ENCODE measurements at places on chromosomes 2 and 18.

- no peak for DNase-seq
Measured at GRCh38 chr2:43348908-43349661, 122.7 kb upstream of the ZFP36L2 start.

- no peak for DNase-seq
Measured at GRCh38 chr2:2926009-2926857, 451.4 kb downstream of the EIPR1 start.

DNA sequence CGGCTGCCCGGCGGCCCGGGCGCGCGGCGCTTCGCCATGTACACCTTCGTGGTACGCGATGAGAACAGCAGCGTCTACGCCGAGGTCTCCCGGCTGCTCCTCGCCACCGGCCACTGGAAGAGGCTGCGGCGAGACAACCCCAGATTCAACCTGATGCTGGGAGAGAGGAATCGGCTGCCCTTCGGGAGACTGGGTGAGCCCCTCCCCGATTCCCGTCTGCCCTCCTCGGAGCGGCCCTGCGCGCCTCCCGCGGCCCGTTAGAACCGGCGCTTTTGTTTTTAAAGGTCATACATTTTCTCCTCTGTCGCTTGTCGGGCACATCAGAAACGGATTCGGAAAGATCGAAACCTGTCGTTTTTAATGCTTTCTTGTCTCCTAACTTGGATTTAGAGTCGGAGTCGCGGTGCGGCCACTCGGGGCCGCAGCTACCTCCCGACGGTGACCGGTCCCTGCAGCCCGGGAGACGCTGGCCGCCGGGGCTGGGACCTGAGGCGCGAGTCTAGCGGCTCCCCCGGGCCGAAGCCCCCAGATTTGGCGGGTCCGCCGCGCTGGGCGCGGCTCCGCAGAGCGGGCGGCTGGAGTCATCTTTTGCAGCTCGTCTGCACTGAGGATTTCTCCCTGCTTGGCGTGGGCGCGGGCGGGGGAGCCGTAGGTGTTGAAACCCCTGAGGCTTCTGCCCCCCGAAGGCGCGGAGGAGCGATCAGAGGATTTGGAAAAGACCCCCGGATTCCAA, 519 bp downstream of the TTL start:
- DNase-seq = peak; percentile 52

DNA sequence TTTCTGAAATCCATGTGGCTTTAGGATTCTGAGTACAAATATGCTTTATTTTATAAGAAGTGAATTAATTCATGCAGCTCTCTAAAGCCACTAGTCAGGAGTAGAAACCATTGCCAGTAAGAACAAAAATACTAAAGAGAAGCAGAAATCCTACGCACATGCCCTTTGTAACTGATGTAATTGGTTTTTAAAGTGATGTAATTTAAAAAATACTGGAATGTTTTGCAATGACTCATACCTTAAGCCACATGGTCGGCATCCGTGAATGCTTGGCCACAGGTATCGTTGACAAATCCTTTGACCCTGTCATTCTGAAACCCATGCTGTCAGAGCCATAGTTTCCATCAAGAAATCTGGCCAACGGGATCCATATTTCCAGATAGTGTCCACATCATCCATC, 213.3 kb downstream of the ACKR3 start:
- DNase-seq = no peak

GRCh38 chr18:3901811-3902210, 451.8 kb downstream of the TGIF1 start:
- no peak for DNase-seq
